ENCODE measurements at places on chromosomes 3 and 15.

GRCh38 chr15:42921342-42921731 is 759 bp upstream of the TTBK2 start:
- DNase-seq = peak; percentile 36

GRCh38 chr3:138459619-138460535 is 25.5 kb downstream of the ESYT3 start:
- DNase-seq = no peak

- DNase-seq = no peak
Measured at GRCh38 chr15:94692710-94693109, 461.3 kb downstream of the MCTP2 start.

- no peak for DNase-seq
Measured at GRCh38 chr3:120502116-120502515, 51.3 kb upstream of the FSTL1 start.
